Placental pericyte (primary cell): ENCODE measurements at places on chromosomes 16 and 17. TPM values are rescaled to one million over a fixed set of nuclear protein-coding genes. Genes with fewer than 3 reads are reported as not detected.

TPSB2 gene
- total RNA-seq: not detected in 2 replicates

EPX gene
- total RNA-seq: not detected in 2 replicates

GRAP gene
- total RNA-seq: under 0.01 TPM in 1 of 2 replicates, not detected in the other

CES5A gene
- total RNA-seq: not detected in 2 replicates

GNG13 gene
- total RNA-seq: not detected in 2 replicates

CCL4 gene
- total RNA-seq: not detected in 2 replicates

HBQ1 gene
- total RNA-seq: not detected in 2 replicates

NRN1L gene
- total RNA-seq: 1.0 TPM in 1 of 2 replicates, not detected in the other

SOX15 gene
- 0.22 and 0.57 TPM in 2 replicates for total RNA-seq

FBXL19 gene
- 15.1 and 34.9 TPM in 2 replicates for total RNA-seq

CCL17 gene
- total RNA-seq: not detected in 2 replicates

UBE2Z gene
- total RNA-seq: 107 and 154 TPM in 2 replicates

SLC2A4 gene
- total RNA-seq: 0.22 TPM in 1 of 2 replicates, not detected in the other

CCL7 gene
- total RNA-seq: 0.44 and 3.4 TPM in 2 replicates

RNF112 gene
- total RNA-seq: 0.22 and 0.29 TPM in 2 replicates

SMIM36 gene
- not detected in 2 replicates for total RNA-seq

KRTAP16-1 gene
- total RNA-seq: not detected in 2 replicates

PIK3R5 gene
- under 0.01 TPM in 1 of 2 replicates, not detected in the other for total RNA-seq

RNPS1 gene
- total RNA-seq: 103 and 122 TPM in 2 replicates

GPRC5C gene
- total RNA-seq: 0.72 and 8.3 TPM in 2 replicates

MT1M gene
- 0.88 and 1.1 TPM in 2 replicates for total RNA-seq

CLEC3A gene
- total RNA-seq: not detected in 2 replicates

EVI2A gene
- 1.1 and 1.9 TPM in 2 replicates for total RNA-seq

TMEM88 gene
- 1.4 and 10.7 TPM in 2 replicates for total RNA-seq

PRKAR1A gene
- 319 and 323 TPM in 2 replicates for total RNA-seq

MMD gene
- 15.8 and 32.9 TPM in 2 replicates for total RNA-seq

RDM1 gene
- total RNA-seq: not detected in 2 replicates

ZPBP2 gene
- not detected in 2 replicates for total RNA-seq

CDH5 gene
- total RNA-seq: 0.57 TPM in 1 of 2 replicates, not detected in the other

SALL1 gene
- 0.22 and 4.9 TPM in 2 replicates for total RNA-seq

TPSAB1 gene
- not detected in 2 replicates for total RNA-seq
